Cardiac ventricle fibroblast (primary cell): ENCODE measurements at places on chromosomes 12 and 14. TPM values are rescaled to one million over a fixed set of nuclear protein-coding genes. Genes with fewer than 3 reads are reported as not detected.

The RAB2B gene
- total RNA-seq: 11.2 and 11.5 TPM in 2 replicates

The SERPINA5 gene
- 0.19 and 0.44 TPM in 2 replicates for total RNA-seq

The EXOC5 gene
- total RNA-seq: 27.6 and 28.9 TPM in 2 replicates

The TBX3 gene
- 6.5 and 7.4 TPM in 2 replicates for total RNA-seq

The LIN7A gene
- 7.1 and 14.1 TPM in 2 replicates for total RNA-seq

The OXA1L gene
- total RNA-seq: 77.9 and 96.3 TPM in 2 replicates

The SLC15A4 gene
- 41.9 and 53.5 TPM in 2 replicates for total RNA-seq

The NRXN3 gene
- total RNA-seq: 0.12 and 0.34 TPM in 2 replicates

The SOX5 gene
- total RNA-seq: 0.81 and 1.6 TPM in 2 replicates

The SSTR1 gene
- total RNA-seq: 0.73 and 1.7 TPM in 2 replicates

The HCAR2 gene
- total RNA-seq: not detected in 2 replicates

The KRT6C gene
- total RNA-seq: not detected in 2 replicates

The SLC5A8 gene
- not detected in 2 replicates for total RNA-seq

The AKAP5 gene
- 0.10 and 0.31 TPM in 2 replicates for total RNA-seq

The AREL1 gene
- total RNA-seq: 13.5 and 16.3 TPM in 2 replicates

The HSPA2 gene
- 3.6 and 4.0 TPM in 2 replicates for total RNA-seq

The PIWIL1 gene
- total RNA-seq: not detected in 2 replicates

The CRIP1 gene
- total RNA-seq: 0.64 and 10.0 TPM in 2 replicates

The CKAP4 gene
- total RNA-seq: 155 and 164 TPM in 2 replicates

The PLBD1 gene
- 4.2 and 5.9 TPM in 2 replicates for total RNA-seq

The TEX22 gene
- total RNA-seq: 0.06 and 0.44 TPM in 2 replicates

The DENND5B gene
- 6.4 and 7.6 TPM in 2 replicates for total RNA-seq
